ENCODE measurements at places on chromosomes 3 and 15.

GRCh38 chr3:192281207-192281880, 446.0 kb downstream of the FGF12 start:
- DNase-seq: no peak

DNA sequence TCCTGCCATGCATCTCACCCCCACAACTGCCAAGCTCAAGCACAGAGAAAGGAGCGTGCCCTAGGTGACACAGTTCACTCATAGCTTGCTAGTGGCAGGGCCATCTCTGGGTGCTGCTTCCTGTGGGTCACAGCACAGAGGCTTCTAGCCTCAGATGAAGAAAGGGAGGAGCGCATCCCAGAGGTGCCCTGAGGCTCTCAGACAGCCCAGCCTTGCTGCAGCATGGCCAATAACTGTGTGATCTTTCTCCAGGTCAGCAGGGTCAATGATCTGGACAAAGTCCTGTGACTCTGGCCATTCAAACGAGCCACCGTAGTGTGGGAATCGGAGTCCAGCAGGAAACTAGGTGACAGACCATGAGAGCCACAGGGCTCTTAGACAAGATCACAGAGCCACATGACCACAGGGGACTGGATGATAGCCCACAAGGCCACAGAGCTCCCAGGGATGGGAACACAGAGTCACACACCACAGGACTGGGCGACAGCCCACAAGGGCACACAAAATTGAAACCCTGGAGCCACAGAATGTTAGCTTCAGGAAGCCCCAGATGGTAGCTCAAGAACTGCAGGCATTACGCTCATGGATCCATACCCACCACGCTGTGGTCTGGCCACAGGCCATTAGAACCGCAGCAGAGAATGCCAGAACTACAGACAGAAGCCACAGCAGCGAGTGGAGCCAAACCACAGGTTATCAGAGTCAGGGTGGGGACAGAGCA, 25.9 kb upstream of the GRIP2 start:
- DNase-seq: no peak

DNA sequence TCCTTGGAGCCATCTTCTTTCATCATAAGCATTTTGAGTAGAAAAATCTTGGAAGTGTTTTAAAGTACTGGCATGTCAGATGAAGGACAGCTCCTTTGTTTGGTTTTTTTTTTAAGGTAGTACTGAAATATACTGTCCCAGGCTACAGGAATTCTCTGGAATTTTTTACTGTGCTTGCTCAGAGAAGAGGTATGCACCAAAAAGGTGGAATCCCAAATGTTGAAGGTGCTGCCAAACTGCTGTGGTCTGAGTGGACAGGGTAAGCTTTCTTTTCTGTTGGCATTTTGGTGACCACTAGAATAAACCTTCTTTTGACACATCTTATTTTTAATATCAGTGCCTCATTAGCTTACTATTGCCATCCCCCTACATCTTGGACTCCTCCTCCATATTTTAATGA, 7.2 kb downstream of the GNL3 start:
- DNase-seq: no peak

- no peak for DNase-seq
Observed at GRCh38 chr3:146542179-146542578, 2.2 kb downstream of the PLSCR1 start.

DNA sequence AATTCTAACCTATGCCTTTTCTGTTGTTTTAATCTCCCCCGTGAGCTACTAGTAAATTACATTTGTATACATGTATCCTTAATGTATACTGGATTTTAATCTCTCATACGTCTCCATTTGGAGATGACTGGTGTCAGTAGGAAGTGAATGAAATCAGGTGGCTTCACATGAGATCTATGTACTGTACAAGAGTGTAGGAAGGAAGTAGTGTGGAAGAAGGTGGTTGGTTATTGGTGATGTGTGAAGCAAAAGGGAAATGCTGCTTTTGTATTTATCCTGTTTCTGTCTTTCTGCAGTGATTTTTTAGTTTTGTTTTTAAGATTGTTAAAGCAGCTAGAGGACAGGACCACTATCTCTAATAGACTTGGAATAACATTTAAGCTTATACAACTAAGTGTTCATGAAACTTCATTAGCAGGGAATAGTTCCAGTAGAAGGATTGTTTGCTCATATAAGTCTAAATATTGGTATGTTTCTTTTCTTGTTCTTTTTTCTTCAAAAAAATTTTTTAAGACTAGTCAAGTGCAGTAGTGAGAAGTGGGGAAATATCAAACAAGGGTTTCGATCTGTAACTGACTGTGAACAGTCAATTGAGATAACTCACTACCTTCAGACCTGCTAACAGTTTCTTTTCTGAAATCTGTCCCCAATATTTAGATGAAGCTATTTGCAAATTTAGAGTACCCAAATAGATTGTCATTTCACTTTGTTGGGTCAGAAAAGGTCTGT, 15.3 kb downstream of the SNX1 start:
- DNase-seq: no peak

GRCh38 chr3:2661078-2661477, 449.1 kb downstream of the IL5RA start:
- DNase-seq: no peak

DNA sequence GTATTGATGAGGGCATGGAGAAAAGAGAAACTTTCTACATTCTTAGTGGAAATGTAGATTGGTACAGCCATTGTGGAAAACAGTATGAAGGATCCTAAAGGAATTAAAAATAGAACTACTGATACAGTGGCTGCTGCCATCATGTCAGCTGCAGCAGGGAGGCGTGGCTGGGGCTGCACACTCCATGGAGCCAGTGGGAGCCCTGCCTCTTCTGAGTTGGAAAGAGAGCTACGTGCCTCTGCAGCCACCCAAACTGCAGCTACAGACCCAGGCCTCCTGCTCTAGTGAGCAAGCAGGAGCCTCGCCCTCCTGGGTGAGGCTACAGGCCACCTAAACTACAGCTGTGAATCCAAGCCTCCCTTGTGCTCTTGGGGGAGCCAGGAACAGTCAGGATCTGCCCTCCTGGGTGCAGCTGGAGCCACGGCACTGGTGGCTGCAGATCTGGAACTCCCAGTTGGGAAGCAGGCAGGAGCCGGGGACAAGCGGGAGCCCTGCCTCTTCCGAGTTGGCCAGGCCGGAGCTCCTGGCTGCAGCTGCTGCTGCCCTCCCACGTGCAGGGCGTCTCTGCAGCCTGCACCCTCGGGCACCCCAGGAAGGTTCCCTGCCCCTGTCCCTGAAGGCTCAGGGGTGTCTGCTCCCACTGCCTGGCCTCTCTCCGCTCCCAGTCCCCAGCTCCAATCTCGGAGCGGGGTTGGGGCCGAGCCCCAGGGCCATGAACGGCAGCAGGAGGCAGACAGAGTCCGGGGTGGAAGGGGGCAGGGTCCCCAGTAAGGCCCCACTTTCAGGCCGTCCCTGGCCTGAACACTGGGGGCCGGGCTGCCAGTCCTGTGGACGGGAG, 64.5 kb downstream of the THBS1 start:
- peak; percentile 56 for DNase-seq

- DNase-seq: no peak
Observed at GRCh38 chr15:40063563-40064011, 24.6 kb upstream of the SRP14 start.
